ENCODE measurements at places on chromosomes 13 and 19.
A peak's percentile ranks its signal among the peaks of the same experiment; 100 is the strongest.

GRCh38 chr13:79749984-79750551, 269.1 kb downstream of the NDFIP2 start:
- DNase-seq: no peak

GRCh38 chr13:94182185-94182761, 297.2 kb downstream of the DCT start:
- no peak for DNase-seq

DNA sequence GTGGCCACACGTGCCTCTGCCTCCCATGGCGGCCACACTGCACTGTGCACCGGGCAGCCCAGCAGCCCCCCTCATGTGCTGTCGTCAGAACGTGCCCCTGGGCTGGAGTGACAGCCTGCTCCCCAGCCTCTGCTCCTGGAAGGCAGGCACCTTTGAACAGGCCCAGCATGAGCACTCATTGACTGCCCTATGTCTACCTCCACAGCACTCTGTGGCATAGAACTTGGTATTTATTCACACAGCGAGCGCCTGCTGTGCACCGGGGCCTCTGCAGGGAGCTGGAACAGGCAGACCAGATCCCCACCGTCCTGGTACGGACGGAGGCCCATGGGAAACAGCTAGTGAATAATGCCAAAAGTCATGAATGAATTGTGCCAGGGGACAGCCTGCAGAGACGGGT, 53.7 kb downstream of the DPF1 start:
- DNase-seq: no peak

DNA sequence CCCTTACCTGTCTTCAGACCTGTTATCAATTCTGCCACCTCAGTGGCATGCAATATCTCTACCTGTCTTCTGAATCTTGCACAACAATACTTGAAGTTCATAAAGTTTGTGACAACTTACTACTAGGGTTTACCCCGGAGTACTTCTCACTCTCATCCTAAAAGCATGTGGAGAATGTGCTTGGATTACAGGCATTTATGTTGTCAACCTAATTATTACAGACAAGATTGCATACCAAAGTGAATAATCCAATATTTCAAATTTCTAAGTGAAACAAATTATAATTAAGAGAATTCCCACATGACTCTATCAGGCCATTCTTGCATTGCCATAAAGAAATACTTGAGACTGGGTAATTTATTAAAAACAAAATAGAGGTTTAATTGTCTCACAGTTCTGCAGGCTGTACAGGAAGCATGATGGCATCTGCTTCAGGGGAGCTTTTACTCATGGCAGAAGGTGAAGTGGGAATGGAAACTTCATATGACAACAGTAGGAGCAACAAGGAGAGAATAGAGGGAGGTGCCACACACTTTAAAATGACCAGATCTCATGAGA, 661.0 kb upstream of the SPRY2 start:
- DNase-seq: no peak

GRCh38 chr13:113319371-113319770, 22.3 kb downstream of the LAMP1 start:
- DNase-seq: no peak

GRCh38 chr13:20291037-20291436, 58.9 kb upstream of the GJB6 start:
- no peak for DNase-seq

DNA sequence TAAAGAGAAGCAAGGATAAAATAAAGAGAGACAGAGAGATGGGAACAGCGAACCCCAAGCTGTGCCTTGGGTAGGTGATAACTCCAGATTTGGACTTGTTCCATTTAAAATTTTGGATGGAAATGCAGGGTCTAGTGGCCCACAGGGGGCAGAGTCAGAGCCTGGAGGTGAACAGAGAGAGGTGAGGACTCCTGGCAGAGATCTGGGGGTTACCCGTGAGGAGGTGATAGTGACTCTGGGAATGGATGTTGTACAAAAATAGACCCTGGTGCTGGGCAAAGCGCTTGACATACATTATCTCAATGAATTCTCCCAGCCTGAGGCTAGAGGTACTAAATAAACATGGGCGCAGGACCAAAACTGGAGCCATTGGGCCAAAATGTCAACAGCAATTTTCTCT, 14.3 kb upstream of the DHRS12 start:
- DNase-seq: no peak

- no peak for DNase-seq
Measured at GRCh38 chr19:2237051-2237868, 636 bp downstream of the SF3A2 start.

GRCh38 chr13:36461506-36461905, 29.2 kb downstream of the CCNA1 start:
- no peak for DNase-seq

DNA sequence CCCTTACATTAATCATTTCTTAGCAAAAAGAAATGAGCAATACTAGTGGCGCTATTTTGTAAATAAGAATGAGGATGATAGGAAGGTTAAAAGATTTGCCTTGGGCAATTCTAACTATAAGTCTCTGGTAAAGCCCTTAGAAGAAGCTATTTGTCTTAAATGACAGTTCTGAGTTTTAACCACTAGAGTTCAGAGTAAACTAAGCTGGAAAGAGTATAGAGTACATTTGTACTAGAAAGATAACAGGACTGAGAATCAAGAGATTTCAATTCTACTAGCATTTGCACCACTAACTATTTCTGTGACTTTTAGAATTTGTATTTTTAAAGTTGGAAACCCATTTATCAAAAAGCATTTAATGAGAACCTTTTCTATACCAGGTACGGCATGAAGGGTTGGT, 750.3 kb downstream of the OLFM4 start:
- no peak for DNase-seq

GRCh38 chr13:20823071-20823470, 49.3 kb upstream of the EEF1AKMT1 start:
- DNase-seq: no peak

DNA sequence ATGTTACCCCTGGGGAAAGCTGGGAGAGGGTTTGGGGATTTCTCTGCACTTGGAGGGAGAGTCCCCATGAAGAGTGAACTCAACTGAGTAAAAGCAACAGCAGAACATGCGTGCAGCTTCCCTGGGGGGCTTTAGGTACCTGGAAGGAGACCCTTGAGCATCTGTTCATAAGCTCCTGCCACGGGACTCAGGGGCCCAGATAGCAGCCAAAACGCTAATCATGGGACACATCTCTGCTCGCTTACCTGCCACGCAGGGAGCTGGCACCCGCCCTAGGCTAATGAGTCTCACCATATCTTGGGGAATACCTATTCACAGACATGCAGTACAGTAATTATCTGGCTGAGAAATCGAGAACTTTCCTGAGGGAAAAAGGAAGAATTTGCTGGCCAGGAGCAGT, 33.9 kb downstream of the PDCD5 start:
- no peak for DNase-seq

DNA sequence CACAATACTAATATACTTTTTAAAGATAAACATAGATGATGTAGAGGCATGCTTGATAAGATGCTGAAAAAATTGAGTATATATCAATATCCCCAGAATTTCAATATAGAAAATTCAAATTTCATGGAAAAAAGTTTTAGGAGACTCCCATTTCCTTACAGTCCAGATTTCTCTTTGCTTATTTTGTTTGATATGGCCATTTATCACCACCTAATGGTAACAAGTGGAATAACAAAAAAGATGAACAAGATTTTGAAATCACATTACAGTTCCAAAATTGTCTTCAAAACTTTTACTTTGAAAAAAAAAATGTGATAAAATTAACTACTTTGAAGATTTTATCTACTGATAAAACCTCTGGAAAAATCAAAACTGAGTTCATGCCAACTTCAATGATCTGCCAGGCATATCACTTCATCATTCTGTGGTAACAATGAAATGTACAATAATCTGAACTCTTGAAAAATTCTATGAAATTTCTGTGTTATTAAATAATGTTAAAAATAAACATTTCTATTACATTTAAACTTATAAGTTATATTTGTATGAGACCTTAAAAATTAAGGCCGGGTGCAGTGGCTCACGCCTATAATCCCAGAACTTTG, 17.5 kb downstream of the MIPEP start:
- DNase-seq: no peak

- peak; percentile 45 for DNase-seq
Measured at GRCh38 chr19:47445937-47446402, 25.7 kb downstream of the SLC8A2 start.

DNA sequence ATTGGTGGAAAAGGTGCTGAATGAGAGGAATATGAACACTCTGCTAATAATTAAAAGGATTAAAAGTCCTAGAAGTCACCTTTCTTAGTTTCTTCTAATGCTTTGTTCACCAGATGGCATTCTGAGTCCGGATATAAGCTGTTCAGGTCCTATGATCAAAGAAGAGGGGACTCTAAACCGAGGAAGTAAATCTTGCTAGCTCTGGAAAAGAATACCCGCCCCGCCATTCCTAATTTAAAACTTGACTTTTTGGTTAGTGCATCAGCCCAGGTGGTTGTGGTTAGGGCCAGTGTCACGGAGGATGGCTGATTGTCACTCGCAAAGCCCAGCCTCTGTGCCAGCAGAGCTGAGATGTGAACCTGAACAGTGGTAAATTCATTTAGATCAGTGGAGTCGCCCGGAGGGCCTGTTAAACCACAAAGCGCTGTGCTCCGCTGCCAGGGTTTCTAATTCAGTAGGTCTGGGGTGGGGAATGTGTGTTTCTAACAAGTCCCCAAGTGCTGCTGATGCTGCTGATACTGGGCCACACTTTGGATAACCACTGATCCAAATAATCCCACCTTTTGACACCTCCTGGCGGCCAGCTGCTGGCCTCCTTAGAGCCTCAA, 425.4 kb downstream of the DCT start:
- no peak for DNase-seq

DNA sequence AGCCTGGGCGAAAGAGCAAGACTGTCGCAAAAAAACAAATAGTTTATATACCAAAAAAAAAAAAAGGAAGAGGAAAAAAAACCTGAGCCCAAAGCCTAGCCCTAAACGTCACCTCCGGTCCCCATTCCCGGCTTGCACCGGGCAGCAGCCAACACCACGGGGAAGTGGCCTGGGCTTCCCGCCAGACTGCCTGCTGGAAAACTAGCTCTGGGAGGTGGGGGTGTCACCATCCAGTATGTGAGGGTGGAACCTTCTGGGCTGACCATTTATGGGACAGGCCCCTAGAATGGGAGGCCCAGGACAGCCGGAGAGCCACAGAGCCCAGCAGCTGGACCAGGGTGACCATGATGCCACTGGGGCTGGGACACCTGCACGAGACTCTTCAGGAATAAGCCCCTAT, 37.3 kb downstream of the IL12RB1 start:
- DNase-seq: peak; percentile 86

DNA sequence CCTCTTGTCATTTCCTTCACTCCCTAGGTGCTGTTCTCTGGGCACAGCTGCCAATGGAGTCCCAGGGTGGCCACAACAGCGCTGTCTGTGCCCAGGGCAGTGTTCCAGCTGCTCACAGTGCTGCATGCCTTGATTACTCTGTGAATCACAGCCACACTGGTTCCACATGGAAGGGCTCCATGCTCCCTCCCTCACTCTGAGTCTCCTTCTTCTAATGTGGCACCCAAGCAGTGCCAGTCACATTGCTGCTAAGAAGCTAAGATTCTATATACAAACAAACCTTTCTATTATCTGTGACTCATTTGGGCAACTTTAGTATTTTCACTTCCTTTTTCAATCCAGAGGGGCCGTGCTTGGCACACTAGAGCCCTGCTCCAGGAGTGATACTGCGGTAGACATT, 248.7 kb downstream of the TDRD3 start:
- no peak for DNase-seq

GRCh38 chr19:10453852-10454251, 33.5 kb downstream of the PDE4A start:
- no peak for DNase-seq
